ENCODE measurements at places on chromosomes 4 and X.

DNA sequence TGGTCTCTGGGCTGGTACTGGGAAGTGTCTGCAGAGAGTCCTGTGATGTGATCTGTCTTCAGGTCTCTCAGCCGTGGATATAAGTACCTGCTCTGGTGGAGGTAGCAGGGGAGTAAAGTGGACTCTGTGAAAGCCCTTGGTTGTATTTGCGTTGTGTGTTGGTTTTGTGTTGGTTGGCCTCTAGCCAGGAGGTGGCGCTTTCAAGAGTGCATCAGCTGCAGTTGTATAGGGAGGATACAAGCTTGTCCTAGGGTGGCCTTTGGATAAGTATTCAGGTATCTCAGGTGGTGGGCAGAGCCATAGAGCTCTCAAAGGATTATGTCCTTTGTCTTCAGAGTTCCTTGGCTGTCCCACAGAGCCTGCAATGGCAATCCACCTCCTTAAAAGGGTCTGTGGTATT, 111.6 kb downstream of the MAGEB17 start:
- no peak for DNase-seq

DNA sequence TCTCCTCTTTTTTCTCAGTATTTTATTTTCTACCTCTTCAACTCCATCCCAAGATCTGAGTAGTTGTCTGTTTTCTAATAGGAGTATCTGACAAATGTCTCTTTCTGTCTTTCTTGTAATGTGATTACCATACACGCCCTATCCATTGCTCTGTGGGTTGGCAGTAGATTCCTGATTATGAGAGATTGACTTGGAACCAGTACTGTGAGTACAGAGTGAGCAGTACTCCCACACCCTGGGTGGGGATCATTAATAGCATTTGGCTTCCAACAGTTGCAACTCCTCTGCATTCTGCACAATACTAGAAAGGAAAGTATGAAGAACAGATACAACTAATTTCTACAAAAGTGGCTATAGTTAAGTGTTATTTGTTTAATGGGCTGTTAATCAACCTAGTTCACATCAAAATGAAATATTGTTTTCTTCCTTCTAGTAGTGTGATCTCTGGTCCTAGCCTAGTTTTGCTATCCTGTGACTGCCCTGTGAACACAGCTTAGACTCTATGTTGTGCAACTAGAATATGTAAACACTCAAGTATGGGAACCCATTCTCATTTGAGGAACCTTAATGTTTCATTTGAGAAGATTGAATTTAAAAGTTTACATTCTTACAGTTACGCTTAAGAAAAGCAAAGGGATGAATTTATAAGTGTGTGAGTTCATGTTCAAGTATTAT, 112.9 kb downstream of the PTPN13 start:
- no peak for DNase-seq

GRCh38 chr4:173930329-173930967, 353.0 kb downstream of the FBXO8 start:
- DNase-seq, result no peak

DNA sequence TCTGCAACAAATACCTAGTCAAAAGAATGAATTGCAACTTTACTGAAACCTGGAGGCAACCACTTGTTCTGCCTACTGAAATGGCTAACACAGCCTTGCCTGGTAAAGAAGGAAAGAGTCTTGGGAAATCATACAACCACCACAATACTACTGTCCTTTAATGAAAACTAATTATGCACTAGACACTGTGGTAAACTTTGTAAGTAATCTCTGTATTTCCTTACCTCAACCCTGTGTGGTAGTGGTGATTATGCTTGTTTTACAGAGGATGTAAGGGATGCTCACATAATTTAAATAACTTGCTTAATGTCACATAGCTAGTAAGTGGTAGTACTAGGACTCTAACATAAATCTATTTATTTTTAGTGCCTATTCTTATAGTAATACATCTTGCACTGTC, 44.7 kb downstream of the TMEM156 start:
- no peak for DNase-seq

DNA sequence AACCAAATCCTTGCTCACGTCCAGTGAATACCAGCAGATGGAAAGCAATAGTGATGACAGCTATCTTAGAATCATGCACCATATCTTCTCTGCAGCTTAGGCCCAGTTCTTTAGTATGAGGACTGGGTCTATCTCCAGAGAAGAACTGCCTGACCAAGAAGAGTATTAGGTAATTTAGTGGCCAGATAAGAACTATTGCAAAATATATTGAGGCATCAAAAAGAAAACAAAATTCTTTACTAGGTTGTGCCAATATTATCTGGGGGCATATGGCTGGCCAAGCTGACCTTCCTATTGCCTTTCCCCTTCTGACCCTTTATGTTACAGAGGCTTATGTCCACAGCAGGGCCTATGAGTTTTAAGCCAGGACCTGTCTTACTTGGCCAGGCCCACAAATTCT, 91.2 kb downstream of the RLIM start:
- no peak for DNase-seq

DNA sequence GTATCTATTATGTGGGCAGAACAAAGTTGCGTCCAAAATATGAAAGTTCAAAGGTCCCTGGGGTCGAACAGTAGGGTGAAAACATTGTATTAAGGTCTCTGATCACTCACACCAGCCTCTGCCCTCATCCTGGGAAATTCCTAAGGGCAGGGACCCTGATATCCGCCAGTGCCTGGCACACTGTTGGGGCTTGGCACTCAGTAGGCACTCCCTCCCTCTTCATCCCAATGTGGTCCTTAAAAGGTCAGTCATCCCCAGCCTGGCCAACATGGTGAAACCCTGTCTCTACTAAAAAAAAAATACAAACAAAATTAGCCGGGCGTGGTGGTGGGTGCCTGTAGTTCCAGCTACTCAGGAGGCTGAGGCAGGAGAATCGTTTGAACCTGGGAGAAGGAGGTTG, 6.3 kb downstream of the NDUFB11 start:
- no peak for DNase-seq

GRCh38 chr4:57764856-57765255, 654.7 kb upstream of the IGFBP7 start:
- DNase-seq, result no peak

DNA sequence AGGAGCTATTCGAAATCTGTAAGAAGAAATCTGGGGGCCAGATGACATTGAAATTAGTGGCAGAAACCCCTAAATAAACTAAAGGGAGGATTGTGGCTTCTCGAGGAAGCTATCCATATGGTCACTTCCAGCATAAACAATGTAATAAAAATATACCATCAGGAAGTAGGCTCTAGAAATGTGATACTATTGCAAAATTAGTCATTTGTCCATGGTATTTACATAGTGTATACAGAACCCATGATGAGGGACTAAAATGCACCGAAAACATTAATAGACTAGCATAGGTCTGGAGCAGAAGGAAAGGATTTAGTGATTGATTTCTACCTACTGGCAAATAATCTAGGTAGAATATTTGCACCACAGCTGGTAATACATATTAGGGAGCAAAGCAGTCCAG, 1344.0 kb downstream of the FSTL5 start:
- no peak for DNase-seq

- no peak for DNase-seq
Measured at GRCh38 chr4:57911203-57911602, 801.0 kb upstream of the IGFBP7 start.

GRCh38 chr4:65656008-65656407, 14.3 kb downstream of the EPHA5 start:
- DNase-seq, result no peak
